ENCODE measurements at places on chromosomes 6 and 20.

GRCh38 chr6:133368664-133369063, 127.5 kb downstream of the EYA4 start:
- DNase-seq, result no peak

- DNase-seq, result no peak
Observed at GRCh38 chr6:16712255-16712930, 48.9 kb downstream of the ATXN1 start.

- no peak for DNase-seq
Observed at GRCh38 chr20:24450624-24451376, 18.6 kb upstream of the SYNDIG1 start.

DNA sequence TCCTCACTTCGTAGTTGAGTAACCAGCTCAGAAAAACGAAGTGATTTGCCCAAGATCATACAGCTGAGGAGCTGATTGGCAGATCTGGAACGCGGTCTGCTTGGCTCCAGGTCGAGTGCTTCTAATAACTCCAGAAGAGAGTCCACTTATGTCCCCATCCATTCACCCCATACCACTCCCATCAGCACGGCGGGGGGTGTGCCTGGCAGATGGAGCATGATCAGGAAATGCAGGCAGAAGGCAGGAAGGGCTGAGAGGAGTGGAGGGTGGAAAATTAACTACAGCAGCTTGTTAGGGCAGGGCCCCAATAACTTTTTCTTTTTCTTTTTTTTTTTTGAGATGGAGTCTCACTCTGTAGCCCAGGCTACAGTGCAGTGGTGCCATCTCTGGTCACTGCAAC, 15.0 kb downstream of the FITM2 start:
- no peak for DNase-seq
